ENCODE measurements at places on chromosomes 12 and 14.

DNA sequence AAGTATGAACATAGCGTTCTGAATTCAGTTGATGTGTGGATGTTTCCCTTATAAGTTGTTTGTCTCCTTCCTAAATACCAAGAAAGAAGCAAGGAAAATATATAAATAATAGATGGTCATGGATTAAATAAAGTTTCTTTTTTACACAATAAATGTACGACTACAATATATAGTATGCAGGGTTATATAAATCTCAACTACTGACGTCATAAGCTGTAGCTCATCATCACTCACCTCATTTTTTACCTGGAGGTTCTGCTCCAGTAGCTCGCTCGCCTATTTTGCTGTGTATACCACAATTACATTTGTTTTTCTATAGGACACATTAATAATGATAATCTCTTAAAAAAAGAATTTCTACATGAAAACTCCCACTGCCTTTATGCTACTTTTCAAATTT is 109.5 kb downstream of the NTS start:
- DNase-seq: no peak

GRCh38 chr14:99689266-99690236 is 5.5 kb downstream of the CYP46A1 start:
- no peak for DNase-seq

DNA sequence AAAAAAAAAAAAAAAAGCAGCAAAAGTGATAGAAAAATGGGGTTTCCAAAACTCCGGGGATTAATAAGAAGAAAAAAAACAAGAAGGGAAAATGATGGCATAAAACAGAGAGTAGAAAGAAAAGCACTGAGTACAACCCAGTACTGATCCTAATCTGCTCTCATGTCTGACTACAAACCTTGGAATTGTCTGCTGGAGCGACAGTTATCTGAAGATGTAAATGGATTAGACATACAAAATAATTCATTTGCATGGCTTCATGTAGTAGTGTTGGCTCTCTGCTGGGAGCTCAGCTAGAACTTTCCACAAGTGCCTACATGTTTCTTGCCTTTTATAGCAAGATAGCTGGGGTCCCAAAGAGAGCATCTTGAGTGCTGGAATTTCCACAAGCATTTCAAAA is 34.2 kb downstream of the ZCRB1 start:
- DNase-seq: no peak

- no peak for DNase-seq
Measured at GRCh38 chr14:69039288-69039628, 60.2 kb upstream of the ACTN1 start.

- DNase-seq: no peak
Measured at GRCh38 chr14:102117852-102118251, 21.8 kb upstream of the WDR20 start.

DNA sequence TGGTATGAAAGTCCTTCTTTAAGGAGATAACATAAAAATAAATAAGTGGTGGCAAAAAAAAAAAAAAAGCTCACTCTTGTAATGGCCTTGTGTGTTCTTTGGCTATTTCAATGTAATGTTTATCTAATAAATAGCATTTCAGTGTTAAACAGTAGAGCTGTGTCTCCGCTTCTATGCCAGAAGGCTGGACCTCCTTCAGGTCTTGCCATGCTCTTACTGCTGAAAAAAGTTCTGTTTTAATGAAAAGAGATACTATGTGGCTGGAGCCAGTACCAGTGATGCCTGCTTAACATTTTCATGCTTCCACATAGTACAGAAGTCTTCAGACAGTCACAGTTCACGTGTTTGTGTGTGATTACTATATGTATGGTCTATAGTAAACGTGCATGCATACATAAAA is 74.1 kb upstream of the PRICKLE1 start:
- no peak for DNase-seq

DNA sequence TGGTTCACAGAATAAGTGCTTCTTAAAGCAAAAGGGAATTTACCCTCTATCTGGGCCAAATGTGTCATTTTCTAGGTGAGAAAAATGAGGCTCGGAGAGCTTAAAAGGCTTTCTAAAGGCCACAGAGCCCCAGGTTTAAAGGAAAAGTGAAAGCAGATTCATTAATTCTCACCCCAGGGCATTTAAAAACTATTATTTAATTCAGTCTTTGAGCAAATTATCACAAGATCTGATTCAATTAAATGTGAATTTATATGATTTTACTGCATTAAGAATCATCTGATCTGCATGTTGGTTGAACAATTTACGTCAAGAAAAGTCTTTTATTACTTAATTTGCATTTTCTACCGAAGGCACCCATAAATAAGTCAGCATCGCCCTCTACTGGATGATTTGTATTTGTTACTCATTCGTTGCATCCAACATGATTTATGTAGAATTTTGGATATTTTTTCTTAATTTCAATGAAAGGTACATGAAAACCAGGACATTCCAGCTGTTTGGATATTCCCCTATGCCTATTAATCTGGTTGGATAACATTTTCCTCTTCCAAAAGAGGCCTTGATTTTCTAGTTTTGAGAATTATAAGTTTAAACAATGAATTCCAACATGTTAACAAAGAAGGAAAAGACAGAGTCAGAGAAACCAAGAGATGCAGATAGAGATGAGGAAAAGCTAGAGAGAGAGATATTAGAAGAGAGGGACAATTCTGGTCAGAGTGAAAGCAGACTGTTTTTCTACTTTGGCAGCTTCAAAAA is 19.1 kb upstream of the DHRS7 start:
- DNase-seq: no peak

DNA sequence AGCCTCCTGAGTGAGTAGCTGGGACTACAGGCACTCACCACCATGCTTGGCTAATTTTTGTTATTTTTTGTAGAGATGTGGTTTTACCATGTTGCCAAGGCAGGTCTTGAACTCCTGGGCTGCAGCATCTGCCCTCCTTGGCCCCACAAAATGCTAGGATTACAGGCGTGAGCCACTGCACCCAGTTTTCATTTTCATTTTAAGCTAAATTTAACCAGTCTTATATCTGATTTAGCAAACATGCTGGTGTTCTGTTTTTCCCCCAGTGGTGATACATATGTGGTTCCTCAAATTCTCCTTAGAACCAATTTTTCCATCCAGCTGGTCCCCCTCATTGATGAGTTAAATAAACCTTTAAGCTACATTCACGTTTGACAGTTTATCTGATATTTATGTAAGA is 43.8 kb upstream of the BICD1 start:
- no peak for DNase-seq

DNA sequence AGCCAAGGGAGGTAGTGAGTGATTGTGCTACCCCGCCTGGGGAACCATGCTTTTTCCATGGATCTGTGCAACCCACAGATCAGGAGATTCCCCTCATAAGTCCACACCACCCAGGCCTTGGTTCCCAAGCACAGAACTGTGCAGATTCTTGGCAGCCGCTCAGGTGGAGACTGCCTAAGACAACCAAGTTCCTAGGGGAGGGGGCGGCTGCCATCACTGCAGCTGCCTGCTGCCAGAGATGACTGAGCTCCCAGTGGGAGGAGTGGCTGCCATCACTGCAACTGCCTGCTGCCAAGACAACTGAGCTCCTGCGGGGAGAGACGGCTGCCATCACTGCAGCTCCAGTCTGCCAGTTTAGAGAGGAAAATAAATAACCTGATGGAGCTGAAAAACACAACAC is 138.3 kb upstream of the GARIN2 start:
- no peak for DNase-seq

DNA sequence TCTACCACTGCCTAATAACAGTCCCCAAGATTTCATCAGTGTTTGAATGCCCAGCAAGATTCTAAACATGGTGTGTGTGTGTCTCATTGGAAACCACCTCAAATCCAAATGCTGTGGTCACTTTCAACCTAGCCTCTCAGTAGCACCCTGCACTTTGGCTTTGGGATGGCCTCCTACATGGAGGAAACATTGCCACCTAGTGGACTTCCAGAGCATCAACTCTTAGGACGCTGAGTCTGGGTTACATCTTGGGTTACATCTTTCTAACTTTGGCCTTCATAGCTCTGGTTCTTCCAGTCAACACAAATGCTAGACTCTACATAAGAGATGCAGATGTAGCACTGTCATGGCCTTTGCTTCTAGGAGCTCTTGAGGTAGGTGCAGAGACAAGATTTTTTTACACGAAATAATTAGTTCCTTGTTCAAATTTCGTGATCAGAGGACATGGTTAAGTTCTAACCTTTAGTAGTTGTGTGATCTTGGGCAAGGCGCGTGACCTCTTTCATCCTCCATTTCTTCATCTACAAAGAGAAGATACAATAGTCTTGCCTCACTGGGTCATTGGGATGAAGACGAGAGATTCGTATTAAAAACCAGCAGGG is 113.5 kb upstream of the VASH1 start:
- DNase-seq: peak; percentile 48

- no peak for DNase-seq
Measured at GRCh38 chr14:100893228-100893601, 10.3 kb downstream of the RTL1 start.

DNA sequence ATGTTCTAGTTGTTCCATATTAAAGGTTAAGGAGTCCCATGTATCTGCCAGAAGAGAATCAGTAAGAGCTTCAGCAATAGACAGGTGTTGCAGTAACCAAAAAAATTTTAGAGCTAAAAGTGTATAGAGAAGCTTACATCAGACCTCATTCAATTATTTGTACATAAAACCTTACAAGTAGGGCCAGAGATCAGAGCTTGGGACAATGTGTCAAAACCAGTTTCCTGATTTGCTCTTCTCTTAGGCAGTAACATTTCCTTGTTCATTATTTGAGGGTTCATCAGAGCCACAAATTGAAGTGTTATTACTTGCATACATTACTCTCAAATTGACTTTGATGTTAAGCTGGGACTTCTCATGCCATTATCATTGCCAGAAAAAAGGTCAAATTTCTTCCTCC is 55.5 kb upstream of the ATXN7L3B start:
- no peak for DNase-seq

GRCh38 chr12:34302131-34302885 is 280.0 kb downstream of the ALG10 start:
- DNase-seq: no peak

GRCh38 chr12:87943023-87943422 is 86.2 kb downstream of the C12orf50 start:
- DNase-seq: no peak

GRCh38 chr12:4271717-4272423 is 1.7 kb upstream of the CCND2 start:
- peak; percentile 97 for DNase-seq

GRCh38 chr14:75989134-75989533 is 3.6 kb downstream of the IFT43 start:
- no peak for DNase-seq

- DNase-seq: no peak
Measured at GRCh38 chr14:104458845-104459244, 120.7 kb upstream of the C14orf180 start.

DNA sequence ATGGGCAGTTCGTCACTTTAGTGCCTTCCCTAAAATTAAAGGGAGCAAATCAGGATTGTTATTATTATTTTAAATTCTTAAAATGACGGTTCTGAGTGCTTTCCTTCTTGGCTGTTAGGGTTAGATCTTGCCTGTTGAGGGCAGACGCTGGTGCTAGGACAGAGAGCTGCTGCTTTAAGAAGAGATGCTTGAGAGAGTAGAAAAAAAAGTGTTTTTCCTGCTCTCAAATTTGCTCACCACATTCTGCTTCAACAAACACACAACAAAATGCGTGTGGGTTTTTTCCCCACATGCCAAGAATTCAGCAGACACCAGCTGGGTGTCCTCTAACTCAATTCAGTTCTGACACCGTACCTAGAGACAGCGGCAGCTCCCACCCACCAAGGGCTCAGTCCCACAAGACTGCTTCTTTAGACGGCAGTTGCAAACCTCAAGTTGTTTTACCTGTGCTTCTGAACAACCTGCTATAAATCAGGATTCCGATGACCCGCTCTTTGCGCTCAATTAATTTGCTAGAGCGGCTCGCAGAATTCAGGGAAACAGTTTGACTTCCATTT is 75.8 kb upstream of the RIN3 start:
- DNase-seq: no peak

GRCh38 chr14:55605793-55606192 is 25.8 kb downstream of the KTN1 start:
- no peak for DNase-seq

- no peak for DNase-seq
Measured at GRCh38 chr14:89619596-89619995, 202.6 kb upstream of the FOXN3 start.

DNA sequence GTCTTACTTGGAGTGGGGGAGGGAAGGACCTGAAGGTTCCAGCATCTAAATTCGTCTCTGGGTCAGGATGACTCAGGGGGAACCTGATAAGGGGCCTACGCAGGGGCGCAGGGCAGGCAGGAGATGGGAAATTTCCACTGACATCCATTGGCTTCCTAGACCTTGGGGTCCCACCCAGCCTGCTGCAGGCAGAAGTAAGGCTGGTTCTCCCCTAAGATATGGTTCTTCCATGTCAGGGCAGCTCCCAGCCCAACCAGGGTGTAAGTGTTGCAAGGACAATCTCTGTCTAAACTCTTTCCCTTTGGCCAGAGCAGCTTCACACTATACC is 2.1 kb upstream of the NDRG2 start:
- DNase-seq: no peak

GRCh38 chr12:119713551-119714031 is 45.7 kb downstream of the PRKAB1 start:
- no peak for DNase-seq

DNA sequence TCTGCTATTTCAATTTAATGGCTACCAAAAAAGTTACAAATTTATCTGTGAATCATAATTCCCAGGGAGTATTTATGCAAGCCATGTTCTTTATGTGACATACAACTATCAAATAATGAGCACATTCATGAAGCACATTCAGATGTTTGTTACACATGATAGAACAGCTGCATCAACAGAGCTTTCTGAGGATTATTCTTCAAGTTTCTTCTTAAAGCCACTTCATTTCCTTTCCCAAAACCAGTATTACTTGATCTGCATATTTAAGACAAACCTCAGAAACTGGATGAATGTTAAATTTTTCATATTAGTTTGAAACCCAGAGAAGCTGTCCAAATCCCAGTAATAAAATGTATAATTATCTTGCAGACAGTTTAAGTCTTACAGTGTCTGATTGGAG is 73.6 kb upstream of the SOX5 start:
- no peak for DNase-seq

- no peak for DNase-seq
Measured at GRCh38 chr12:43044241-43044640, 454.7 kb upstream of the PRICKLE1 start.

GRCh38 chr14:50002926-50003212 is 110.0 kb downstream of the ARF6 start:
- no peak for DNase-seq

GRCh38 chr12:19916196-19916753 is 452.1 kb upstream of the PDE3A start:
- no peak for DNase-seq
